Progenitor cell of endocrine pancreas (in vitro differentiated cells): ENCODE measurements at places on chromosomes 5 and 9.

DNA sequence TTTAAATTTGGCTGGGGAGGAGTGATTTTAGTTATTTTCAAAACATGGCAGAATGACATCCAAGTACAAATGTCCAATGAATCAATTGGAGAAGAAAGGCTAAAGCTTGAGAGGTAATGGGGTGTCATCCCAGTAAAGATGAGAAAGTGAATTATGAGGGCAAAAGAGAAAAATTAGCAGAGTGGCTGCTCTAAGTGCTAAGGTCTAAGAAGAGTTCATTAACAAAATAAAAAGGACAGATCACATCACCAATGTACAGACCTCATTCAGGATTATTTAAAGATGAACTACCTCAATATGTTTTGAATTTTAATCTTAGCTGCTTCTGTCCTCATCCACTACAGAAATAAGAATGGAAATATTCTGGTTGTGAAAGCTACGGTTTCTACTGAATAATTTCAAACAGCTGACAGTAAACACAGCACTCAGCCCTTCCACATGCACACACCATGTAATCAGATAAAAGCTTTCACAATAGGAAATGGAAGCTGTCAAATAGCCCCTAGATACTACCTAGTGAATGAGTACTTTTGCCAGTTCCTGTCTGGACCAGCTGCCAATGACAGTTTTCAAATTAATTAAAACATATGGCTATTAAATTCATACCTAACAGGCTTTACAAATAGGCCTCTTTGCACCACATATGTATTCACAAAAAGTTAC, 171.5 kb downstream of the SSBP2 start:
- DNase-seq: no peak

DNA sequence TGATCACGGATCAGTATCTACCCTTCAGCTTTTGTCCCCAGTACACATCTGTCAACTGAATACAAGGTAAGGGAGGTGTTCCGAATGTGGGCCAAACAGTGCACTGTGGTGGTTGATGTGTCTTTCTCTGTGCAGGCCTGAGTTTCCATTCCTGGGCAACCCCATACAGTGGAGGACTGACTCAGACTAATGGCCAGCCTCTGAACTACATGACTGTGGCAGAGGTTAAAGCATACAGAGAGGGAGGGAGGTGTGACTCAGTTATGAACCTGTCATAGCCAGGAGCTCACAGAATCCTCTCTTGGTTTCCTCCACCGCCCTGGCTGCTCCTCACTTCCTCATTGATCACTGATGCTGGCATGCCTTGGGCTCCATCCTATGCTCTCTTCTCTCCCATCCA, 136.4 kb upstream of the TAS2R1 start:
- no peak for DNase-seq

DNA sequence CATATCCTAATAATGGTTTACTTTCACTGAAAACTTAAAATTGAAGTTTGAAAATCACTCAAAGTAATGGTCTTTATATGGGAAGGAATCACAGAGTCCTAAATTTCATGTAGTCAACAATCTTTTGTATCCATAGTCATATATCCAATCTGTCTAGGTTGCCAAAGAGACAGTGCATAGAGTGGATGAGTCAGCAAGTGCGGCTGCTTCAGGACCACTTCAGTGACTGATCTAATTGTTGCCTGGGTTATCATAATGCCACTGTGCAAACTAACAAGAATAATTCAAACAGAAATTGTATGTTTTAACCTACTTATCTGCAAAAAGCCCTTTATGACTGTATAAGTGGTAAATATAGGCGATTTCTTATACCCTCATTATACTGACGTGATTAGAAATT, 211.3 kb upstream of the PRR16 start:
- no peak for DNase-seq

DNA sequence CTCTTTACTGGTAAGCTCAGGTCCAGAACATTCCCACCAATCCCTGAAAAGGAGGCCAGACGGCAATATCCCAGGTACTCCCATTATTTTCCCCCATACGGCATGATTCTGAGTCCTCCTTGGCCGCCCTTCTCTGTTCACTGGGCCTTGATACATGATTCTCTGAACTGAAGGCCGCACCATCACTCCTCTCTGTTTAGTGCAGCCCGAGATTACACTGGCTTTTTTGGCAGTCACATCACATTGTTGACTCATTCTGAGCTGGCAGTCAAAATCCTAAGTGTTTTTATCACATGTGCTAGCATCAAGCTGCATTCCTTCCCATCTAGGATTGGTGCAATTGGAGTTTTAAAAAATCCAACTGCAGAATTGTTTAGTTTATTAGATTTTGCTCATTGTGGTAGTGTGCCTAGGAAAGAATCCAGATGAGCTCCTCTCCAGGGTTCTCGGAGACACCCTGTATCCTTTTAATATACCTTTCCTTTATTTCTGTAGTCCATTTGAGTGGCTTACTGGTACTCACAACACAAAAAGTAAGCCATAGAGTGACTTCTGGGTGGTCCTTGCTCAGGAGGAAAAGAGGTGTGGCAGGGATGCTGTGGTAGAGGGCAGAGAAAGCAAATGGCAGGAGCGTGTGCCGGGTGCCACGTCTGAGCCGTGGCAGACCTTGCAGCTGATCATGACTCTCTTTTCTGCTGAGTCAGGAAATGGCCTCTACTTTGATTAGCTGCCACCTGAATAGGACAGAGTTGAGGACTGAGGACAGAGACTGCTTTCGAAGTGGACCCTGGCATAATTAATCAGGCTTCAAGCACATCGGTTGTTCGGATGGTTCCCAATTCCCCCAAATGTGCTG, 121.1 kb upstream of the IL12B start:
- no peak for DNase-seq

- no peak for DNase-seq
Measured at GRCh38 chr9:132147331-132147730, 14.5 kb upstream of the NTNG2 start.

DNA sequence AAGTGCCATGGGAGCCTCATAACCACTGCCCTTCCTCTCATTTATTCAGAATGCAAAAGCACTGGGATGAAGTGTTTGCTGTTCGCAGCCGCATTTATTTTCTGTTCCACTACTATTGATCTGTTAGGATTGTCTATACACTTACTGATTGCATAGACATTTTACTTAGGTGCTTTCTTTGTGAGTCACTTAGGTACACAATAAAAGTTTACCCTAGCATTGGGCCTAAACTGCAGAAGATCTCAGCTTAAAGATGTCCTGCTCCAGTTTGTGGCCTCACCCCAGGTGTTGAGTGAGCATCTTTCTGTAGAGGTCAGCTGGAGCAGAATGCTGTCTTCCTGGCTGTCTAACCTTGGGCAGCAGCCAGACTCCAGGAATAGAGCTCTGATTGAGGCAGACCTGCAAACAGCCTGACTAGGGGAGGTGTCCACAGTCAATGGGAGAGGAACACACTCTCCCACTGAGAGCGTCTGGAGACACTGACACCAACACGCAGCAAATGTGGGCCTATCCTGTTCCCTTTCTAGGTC, 54.0 kb downstream of the GPR21 start:
- no peak for DNase-seq
